ENCODE measurements at places on chromosomes 5 and 9. TPM values are rescaled to one million over a fixed set of nuclear protein-coding genes. Genes with fewer than 3 reads are reported as not detected.

DNA sequence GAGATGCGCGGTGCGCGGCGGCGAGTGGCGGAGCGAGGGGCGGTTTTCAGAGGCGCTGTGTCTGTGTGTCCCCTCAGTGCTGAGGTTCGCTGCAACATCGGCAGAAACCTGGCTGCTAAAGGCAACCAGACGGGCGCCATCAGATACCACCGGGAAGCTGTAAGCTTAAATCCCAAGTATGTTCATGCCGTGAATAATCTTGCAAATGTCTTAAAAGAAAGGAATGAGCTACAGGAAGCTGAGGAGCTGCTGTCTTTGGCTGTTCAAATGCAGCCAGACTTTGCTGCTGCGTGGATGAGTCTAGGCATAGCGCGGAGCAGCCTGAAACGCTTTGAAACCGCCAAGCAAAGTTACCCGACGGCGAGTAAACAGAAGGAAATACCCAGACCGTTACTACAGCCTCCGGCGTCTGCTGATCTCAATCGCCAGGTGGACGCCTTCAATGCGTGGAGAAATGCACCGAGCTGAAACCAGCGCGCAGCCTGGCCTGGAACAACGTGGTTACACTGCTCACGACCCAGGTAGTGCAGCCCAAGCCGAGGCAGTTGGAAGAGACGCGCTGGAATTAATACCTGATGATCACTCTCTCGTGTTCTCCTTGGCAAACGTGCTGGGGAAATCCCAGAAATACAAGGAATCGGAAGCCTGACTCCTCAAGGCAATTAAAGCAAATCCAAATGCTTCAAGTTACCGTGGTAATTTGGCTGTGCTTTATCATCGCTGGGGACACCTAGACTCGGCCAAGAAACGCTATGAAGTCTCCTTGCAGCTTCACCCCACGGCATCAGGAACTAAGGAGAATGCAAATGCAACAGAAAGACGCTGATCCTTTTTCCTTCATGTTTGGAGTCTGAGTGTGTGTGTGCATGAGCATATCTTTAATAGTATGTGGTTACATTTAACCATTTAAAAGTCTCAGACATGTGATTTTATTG lies 15.9 kb downstream of the OR2V1 start:
- peaks cover 20% of the 10 kb centered on the region for H3K27me3 ChIP-seq
- no peak for DNase-seq
- no peak overlapping the region for H3K27ac ChIP-seq
- H3K4me1 ChIP-seq, result no peaks in the 10 kb centered on the region
- H3K4me3 ChIP-seq, result no peak overlapping the region

- H3K27ac ChIP-seq, result no peak overlapping the region
- H3K36me3 ChIP-seq, result no peaks in the 10 kb centered on the region
- no peak for DNase-seq
- H3K4me3 ChIP-seq, result no peak overlapping the region
- peaks cover 5% of the 10 kb centered on the region for H3K4me1 ChIP-seq
- no peaks in the 10 kb centered on the region for H3K27me3 ChIP-seq
These were observed 1.6 kb downstream of the LMX1B start for GRCh38 chr9:126615245-126615790.

GRCh38 chr5:54736003-54736797 lies 218.6 kb downstream of the SNX18 start:
- H3K36me3 ChIP-seq, result no peaks in the 10 kb centered on the region
- H3K27me3 ChIP-seq, result no peaks in the 10 kb centered on the region
- no peak overlapping the region for H3K4me3 ChIP-seq
- DNase-seq, result no peak

DNA sequence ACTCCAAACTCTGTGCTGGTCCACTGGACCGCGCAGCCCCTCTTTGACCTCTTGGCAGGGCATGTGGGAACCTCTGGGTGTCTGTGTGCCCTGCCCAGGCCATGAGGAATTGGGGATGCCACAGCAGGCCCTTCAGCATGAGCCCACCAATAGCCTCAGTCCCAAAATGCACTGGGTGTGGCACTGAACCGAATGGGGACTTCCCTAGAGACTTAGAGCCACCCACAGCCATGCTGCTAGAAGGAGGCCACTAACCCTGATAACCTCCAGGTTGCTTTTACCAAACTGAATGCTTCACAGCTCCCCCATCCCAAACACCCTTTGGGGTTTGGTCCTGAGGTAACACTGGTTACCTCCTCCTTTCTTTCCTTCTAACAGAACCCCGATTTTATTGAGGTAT lies 302.7 kb downstream of the PIK3R1 start:
- H3K4me1 ChIP-seq, result no peaks in the 10 kb centered on the region
- H3K27me3 ChIP-seq, result no peaks in the 10 kb centered on the region
- H3K4me3 ChIP-seq, result no peak overlapping the region
- no peak overlapping the region for H3K27ac ChIP-seq
- DNase-seq, result no peak

DNA sequence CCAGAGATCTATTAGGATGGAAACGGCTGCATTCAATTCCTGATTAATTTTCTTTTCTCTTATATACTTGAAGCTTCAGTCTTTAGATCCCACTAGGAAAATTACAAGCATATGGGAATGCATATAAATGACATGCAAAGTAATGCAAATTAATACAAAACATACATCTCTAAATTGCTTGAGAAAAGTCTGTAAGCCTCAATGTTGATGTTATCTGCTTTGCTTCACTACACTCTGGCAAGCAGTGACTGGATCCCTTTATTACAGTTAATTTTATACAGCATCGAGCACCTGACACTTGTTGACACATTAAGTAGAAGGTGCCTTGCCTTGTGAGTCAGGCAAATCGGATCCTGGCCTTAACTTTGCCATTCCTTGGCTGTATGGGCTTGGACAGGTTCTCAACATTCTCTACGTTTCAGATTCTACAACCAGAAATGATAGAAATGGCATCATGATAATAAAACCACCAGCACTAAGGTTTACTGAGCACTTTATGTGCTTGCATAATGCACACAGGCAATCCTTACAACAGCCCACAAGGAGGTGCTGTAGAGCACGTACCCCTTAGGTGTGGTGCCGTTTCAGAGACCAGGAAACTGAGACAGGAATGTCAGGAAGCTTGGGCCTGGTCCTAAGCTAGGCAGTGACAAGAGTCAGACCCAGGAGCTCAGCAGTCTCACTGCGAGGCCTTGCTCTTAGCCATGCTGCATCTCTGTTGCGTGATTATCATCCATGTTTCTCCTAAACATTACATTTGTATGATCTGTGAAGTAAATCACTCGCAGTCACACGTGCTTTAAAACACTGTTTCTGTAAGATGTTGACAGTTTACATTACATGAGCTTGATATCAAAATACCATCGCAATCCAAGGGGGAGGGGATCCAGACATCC lies 2.7 kb downstream of the GCNT4 start:
- H3K36me3 ChIP-seq, result no peaks in the 10 kb centered on the region
- peak; percentile 51 for DNase-seq
- no peak overlapping the region for H3K27ac ChIP-seq
- H3K27me3 ChIP-seq, result no peaks in the 10 kb centered on the region
- H3K4me1 ChIP-seq, result no peaks in the 10 kb centered on the region

DNA sequence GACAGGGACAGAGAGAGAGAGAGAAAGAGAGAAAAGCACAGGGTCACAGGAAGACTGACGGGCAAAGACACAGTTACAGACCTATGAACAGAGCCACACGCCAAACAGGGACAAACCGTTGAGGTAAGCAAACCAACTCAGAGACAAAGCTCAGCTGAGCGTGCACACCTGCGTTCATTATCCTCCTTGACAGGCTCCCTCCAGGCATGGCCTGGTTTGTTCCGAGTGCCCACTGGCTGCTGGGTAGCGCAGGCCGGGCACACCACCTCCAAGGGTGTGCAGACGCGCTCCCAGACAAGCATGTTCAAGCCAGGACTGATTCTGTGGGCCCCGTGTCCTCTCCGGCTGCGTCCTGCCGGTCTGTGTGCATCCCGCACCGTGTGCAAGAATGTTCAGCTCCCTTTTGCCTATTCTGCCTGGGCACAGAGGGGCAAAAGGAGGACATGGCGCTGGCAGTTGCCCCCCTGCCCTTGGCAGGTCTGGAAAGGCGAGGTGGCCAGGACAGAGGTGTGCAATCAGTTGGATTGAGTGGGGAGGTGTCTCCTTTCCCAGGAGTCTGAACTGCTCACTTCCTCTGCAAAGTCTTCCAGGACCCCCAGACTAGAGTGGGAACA lies 467 bp upstream of the SMIM32 start:
- H3K4me3 ChIP-seq, result no peak overlapping the region
- no peaks in the 10 kb centered on the region for H3K36me3 ChIP-seq
- H3K27me3 ChIP-seq, result no peaks in the 10 kb centered on the region
- peaks cover 7% of the 10 kb centered on the region for H3K4me1 ChIP-seq

DNA sequence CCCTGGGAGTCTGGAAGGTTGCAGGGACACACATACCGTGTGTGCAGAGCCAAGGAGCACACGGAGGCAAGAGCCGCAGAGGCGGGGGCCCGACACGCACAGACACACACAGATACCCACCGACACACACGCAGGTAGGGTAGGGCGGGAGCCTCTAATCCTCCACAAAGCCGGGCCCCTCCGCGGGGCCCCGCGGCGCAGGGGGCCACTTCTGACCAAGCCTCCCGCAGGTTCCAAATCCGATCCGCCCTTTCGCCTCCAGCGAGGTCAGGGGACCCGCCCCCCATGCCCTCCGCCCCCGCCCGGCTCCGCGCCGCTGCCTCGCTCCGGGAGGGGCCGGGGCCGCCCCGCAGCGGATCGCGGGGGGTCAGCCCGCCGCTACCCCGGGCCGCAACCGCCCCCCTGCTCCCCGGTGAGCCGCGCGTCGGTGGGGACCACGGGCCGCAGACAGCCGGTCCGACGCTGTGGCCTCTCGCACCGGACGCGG lies 1.4 kb upstream of the LMX1B start:
- H3K36me3 ChIP-seq, result no peaks in the 10 kb centered on the region
- H3K4me3 ChIP-seq, result peak overlapping the region; percentile 43
- peaks cover 5% of the 10 kb centered on the region for H3K4me1 ChIP-seq
- no peaks in the 10 kb centered on the region for H3K27me3 ChIP-seq
- no peak for DNase-seq

DNA sequence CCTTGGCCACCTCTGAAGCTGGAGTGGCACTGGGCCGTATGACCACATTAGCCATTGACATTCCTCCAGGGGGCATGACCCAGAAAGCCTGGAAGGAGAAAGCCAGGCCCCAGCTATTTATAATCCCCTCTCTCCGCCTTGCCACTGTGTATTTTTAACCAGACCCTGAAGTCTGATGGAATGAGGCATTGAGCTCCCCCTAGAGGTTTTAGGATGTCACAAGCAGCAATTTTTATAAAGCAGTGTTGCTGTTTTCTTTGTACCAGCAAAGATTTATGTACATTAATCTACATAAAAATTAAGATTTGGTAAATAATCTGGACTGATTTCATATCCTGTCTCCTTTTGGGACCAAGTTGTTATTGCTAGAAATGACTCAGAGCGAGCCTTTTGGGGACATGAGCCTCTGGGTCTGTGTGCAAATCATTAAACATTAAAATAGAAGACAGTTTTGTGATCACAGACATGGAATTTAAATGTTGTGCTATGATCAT lies 127.1 kb downstream of the TRIO start:
- no peaks in the 10 kb centered on the region for H3K27me3 ChIP-seq
- DNase-seq, result no peak
- H3K36me3 ChIP-seq, result no peaks in the 10 kb centered on the region

- no peaks in the 10 kb centered on the region for H3K4me1 ChIP-seq
- H3K27ac ChIP-seq, result no peak overlapping the region
- H3K27me3 ChIP-seq, result no peaks in the 10 kb centered on the region
- DNase-seq, result no peak
These were observed 125.9 kb downstream of the EHMT1 start for GRCh38 chr9:137744632-137745183.

DNA sequence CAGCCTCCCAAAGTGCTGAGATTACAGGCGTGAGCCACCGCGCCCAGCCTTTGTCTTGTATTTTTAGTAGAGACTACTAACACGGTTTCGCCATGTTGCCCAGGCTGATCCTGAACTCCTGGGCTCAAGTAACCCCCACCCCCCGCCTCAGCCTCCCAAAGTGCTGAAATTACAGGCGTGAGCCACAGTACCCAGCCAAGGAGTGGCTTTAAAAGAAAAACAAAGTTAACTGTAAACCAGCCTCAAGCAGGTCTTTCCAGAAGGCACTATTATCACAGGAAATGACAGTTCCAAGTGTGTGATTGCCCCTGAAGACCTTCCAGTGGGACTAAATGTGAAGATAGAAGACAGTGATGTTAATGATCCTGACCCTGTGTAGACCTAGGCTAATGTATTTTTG lies 31.1 kb downstream of the SIL1 start:
- H3K27me3 ChIP-seq, result no peaks in the 10 kb centered on the region
- H3K36me3 ChIP-seq, result no peaks in the 10 kb centered on the region
- no peak for DNase-seq
- no peak overlapping the region for H3K4me3 ChIP-seq
- H3K4me1 ChIP-seq, result peaks cover 14% of the 10 kb centered on the region

DNA sequence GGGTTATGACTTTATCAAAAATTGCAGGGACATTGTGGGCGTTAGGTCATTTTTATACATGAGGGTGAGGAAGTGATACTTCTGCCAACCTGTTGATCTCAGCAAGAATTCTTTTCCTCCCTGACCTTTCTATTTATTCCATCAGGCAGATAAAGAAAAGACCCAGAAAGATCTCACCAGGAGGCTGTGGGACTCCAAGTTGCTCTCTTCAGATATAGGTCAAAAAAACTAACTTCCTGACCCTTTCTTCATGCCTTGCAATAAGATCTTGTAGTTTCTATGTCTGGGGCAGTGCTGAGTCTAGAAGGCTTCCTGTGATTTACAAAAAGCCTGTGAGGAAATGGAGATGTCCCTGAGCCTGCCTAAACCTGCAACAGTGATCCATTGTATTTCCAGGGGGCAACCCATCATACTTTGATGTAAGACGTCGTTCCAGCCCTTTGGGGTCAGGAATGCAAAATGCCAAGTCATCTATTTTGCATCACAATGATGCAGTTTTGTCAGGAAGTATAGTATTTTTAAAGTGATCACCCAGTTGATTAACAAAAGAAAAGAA lies 22.0 kb upstream of the PIK3R1 start:
- no peak overlapping the region for H3K4me3 ChIP-seq
- DNase-seq, result no peak
- no peak overlapping the region for H3K27ac ChIP-seq
- no peaks in the 10 kb centered on the region for H3K27me3 ChIP-seq
- H3K36me3 ChIP-seq, result no peaks in the 10 kb centered on the region

GRCh38 chr5:172453206-172453985 lies 929 bp downstream of the SH3PXD2B start:
- peak overlapping the region; percentile 48 for H3K27ac ChIP-seq
- H3K4me3 ChIP-seq, result peak overlapping the region; percentile 81
- peaks cover 3% of the 10 kb centered on the region for H3K4me1 ChIP-seq
- H3K36me3 ChIP-seq, result no peaks in the 10 kb centered on the region

- H3K4me3 ChIP-seq, result no peak overlapping the region
- DNase-seq, result no peak
These were observed 185.7 kb downstream of the PLK2 start for GRCh38 chr5:58274191-58274590.

GRCh38 chr9:105070176-105070575 lies 142.2 kb upstream of the ABCA1 start:
- no peak overlapping the region for H3K4me3 ChIP-seq
- H3K4me1 ChIP-seq, result peaks cover 4% of the 10 kb centered on the region
- no peaks in the 10 kb centered on the region for H3K27me3 ChIP-seq
- H3K36me3 ChIP-seq, result no peaks in the 10 kb centered on the region
- H3K27ac ChIP-seq, result no peak overlapping the region

ANKRD18A gene
- total RNA-seq, result 6.0 TPM

FOXD4L5 gene
- total RNA-seq, result 0.12 TPM

PCDHB8 gene
- total RNA-seq, result 2.3 TPM

PNPLA7 gene
- total RNA-seq, result 17.3 TPM

ADRB2 gene
- 0.25 TPM for total RNA-seq

ENHO gene
- 0.38 TPM for total RNA-seq

C9 gene
- not detected for total RNA-seq
